ENCODE measurements at places on chromosomes 5 and 9.

- peaks cover 30% of the 10 kb centered on the region for H3K4me1 ChIP-seq
- no peaks in the 10 kb centered on the region for H3K36me3 ChIP-seq
- DNase-seq, result peak; percentile 92
- peak overlapping the region; percentile 20 for H3K27ac ChIP-seq
These were observed 61.8 kb downstream of the PFDN1 start for GRCh38 chr5:140240987-140241706.

- peaks cover 6% of the 10 kb centered on the region for H3K36me3 ChIP-seq
- H3K4me1 ChIP-seq, result peaks cover 7% of the 10 kb centered on the region
- peak; percentile 59 for DNase-seq
- H3K27ac ChIP-seq, result no peak overlapping the region
These were observed 7.7 kb downstream of the CCNI2 start for GRCh38 chr5:132754947-132755346.

DNA sequence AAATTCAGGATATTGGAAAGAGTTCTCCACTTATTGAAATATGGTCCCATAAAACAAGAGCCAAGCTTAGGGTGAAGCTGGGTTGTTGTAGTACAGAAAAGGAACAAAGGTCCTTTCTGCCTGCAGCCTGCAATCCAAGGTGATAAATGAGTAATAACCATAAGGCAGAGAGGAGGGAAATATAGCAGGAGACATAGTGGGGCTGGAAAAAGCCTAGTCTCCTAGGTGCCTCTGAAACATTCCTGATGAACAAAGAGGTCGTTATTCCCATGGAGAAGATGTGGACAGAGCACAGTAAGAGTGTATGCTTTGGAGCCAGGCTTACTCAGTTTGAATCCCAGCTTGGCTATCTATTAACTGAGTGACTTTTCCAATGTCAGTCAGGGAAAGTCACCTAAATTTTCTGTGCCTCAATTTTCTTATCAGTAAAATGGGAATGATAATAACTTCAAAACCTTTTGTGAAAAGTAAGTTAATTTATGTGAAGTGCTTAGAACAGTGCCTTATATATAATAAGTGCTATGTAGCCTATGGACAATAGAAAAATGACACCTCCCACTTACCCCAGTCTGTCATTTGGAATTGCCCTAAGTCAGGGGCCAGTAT is 110.8 kb upstream of the GRIN3A start:
- no peaks in the 10 kb centered on the region for H3K36me3 ChIP-seq
- H3K4me3 ChIP-seq, result no peak overlapping the region
- no peaks in the 10 kb centered on the region for H3K4me1 ChIP-seq
- no peak for DNase-seq
- no peak overlapping the region for H3K27ac ChIP-seq

DNA sequence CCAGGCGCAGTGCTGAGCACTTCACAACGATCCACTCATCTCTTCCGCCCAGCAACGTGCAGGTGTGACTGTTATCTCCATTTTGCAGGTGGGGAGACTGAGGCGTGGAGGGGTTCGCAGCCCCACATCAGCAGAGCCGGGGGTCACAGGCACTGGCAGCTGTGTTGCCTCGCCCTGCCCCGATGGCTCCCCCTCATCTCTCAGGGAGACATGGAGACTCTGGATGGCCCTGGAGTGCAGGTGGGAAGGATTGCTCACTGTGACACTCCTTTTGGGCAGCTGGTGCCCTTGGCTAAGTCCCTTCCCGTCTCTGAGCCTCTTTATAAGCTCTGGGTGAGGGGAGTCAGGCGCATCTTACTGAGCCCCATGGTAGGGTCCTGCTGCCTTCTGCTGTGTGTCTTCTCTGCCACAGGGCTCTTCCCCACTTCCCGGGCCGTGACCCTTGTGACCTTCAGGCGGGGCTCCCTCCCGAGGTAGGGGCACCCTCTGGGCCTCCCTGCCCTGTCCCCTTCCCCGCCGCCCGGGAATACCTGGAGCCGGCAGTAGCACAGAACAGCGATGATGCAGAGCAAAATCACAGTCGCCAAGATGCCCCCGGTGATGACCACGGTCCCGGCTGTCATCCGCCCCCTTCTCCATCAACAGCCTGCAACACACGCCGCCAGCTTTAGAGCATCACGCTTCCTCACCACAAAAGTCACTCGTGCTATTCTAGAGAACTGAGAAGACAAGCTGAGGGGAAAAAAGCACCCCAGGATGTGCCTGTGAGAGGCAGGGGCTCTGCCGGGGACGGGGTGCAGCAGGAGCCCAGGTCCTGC is 29.4 kb downstream of the FAM163B start:
- DNase-seq, result no peak
- H3K4me3 ChIP-seq, result no peak overlapping the region
- no peak overlapping the region for H3K27ac ChIP-seq
- no peaks in the 10 kb centered on the region for H3K4me1 ChIP-seq
- H3K27me3 ChIP-seq, result peaks cover 13% of the 10 kb centered on the region

GRCh38 chr5:133205649-133206048 is 153.8 kb downstream of the HSPA4 start:
- no peaks in the 10 kb centered on the region for H3K27me3 ChIP-seq
- H3K27ac ChIP-seq, result no peak overlapping the region
- no peak for DNase-seq
- no peak overlapping the region for H3K4me3 ChIP-seq
- H3K36me3 ChIP-seq, result no peaks in the 10 kb centered on the region

- H3K4me3 ChIP-seq, result no peak overlapping the region
- H3K36me3 ChIP-seq, result no peaks in the 10 kb centered on the region
- H3K27ac ChIP-seq, result no peak overlapping the region
- H3K4me1 ChIP-seq, result no peaks in the 10 kb centered on the region
These were observed 489.9 kb upstream of the BRINP1 start for GRCh38 chr9:119859128-119859527.

- no peak overlapping the region for H3K4me3 ChIP-seq
- no peaks in the 10 kb centered on the region for H3K4me1 ChIP-seq
- no peaks in the 10 kb centered on the region for H3K36me3 ChIP-seq
These were observed 1200.6 kb upstream of the NUDT12 start for GRCh38 chr5:104763216-104763615.

GRCh38 chr9:83266666-83267496 is 203.9 kb upstream of the RASEF start:
- H3K4me3 ChIP-seq, result no peak overlapping the region
- no peak overlapping the region for H3K27ac ChIP-seq
- peaks cover 4% of the 10 kb centered on the region for H3K4me1 ChIP-seq
- no peak for DNase-seq

- no peak overlapping the region for H3K27ac ChIP-seq
- no peaks in the 10 kb centered on the region for H3K27me3 ChIP-seq
- H3K36me3 ChIP-seq, result no peaks in the 10 kb centered on the region
- no peaks in the 10 kb centered on the region for H3K4me1 ChIP-seq
- H3K4me3 ChIP-seq, result no peak overlapping the region
- DNase-seq, result peak; percentile 37
These were observed 1.9 kb upstream of the CRB2 start for GRCh38 chr9:123353984-123354591.

DNA sequence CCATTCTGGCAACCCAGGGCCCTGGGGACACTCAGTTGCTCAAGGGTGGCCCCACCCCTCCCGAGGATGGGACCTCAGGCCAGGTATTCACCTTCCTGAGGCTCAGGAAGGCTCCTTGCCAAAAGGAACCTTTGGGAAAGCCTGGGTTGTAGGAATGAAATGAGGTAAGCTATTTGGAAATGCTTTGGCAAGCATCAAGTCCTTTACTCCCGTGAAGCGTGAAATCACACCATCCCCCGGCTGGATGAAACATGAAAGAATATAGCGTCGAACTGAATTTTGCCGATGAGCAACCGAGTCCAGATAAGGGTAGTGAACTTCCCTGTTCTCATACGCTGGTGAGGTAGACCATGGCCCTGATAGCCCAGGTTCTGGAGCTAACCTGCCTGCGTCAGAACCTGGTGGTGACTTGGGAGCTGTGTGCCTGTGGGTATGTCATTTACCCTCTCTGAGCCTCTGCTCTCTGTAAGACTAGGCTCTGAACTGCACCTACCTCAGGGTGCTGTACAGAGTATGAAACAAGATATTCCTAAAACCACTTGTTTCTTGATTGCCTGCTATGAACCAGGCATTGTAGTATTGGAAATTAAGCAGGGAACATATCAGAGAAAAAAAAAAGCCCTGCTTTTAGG is 105.3 kb upstream of the BOD1 start:
- H3K27me3 ChIP-seq, result peaks cover 3% of the 10 kb centered on the region
- H3K27ac ChIP-seq, result no peak overlapping the region
- no peaks in the 10 kb centered on the region for H3K4me1 ChIP-seq
- no peak overlapping the region for H3K4me3 ChIP-seq

DNA sequence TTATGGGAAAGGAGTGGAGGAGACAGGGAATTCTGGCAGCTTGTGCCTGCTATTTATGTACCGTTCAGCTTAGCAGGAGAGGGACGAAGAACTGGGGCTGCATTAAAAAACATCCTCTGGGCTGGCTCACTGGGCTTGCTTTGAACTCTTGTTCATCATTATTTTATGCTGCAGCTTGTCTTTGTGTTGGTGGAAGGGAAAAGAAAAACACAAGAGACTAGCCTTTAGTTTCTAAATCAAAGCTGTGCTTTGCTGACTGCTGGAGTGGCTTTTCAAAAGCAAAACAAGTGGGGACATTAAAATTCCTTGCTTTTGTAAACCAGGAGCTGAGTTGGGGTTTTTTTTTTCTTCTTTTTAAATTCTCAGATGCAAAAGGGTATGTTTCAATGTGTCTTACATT is 5.9 kb upstream of the RGMB start:
- no peak for DNase-seq
- peaks cover 7% of the 10 kb centered on the region for H3K4me1 ChIP-seq
- H3K4me3 ChIP-seq, result no peak overlapping the region
- no peaks in the 10 kb centered on the region for H3K27me3 ChIP-seq
- H3K36me3 ChIP-seq, result no peaks in the 10 kb centered on the region

- H3K4me1 ChIP-seq, result peaks cover 11% of the 10 kb centered on the region
- no peak overlapping the region for H3K27ac ChIP-seq
These were observed 56.7 kb upstream of the FAM120AOS start for GRCh38 chr9:93510041-93510440.

DNA sequence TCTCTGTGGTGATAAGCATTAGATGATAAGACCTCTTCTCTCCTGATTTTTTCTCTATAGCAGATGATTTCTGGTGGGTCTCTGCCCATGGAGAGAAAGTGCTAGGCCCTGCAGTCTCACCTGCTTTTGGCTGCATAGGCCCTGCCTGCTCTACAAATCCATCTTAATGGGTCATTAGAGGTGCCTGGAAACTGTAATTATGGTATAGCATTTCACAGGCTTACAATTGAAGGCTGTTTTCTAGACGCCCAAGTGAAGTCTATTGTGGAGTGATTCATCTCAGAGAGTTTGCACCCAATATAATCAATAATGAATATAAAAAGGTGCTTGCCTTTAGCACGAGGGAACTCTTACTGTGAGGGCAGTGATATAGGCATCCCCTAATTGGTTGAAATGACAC is 33.8 kb downstream of the NEUROG1 start:
- DNase-seq, result no peak
- H3K4me3 ChIP-seq, result no peak overlapping the region
- H3K36me3 ChIP-seq, result no peaks in the 10 kb centered on the region
- H3K27ac ChIP-seq, result no peak overlapping the region
